ENCODE measurements at places on chromosomes 1 and 21.

DNA sequence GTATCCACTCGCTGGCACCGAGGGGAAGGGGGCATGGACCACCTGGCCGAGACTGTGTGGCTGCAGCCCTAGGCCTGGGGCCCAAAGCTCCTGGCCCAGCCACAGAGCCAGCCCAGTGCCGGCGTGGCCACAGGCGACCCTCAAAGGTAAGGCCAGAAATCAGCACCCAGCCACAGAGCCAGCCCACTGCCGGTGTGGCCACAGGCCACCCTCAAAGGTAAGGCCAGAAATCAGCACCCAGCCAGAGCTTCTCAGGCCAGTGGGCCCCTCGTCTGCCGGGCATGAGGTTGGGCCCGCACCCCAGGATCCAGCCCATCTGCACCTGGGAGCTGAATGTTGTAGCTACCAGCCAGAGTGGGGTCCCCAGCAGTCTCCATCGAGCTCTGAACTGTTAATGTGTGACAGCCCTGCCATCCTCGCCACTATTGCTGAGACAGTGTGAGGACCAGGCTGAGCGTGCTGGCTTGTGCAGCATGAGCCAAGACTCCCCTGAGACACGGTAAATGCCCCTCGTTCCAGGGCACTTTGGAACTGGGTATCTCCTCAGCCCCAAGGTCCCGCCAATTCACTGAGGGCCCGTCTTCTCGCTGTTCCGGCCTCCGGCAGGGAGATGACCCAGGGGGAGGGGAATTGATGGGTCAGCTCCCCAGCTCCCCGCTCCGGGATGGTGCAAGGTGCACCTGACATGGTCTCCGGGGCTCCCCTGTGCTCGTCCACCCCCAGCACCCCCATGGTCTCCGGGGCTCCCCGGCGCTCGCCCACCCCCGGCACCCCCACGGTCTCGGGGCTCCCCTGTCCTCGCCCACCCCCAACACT lies 4.7 kb upstream of the FTCD start:
- DNase-seq, result no peak

- no peak for DNase-seq
Observed at GRCh38 chr1:200206340-200206739, 178.8 kb downstream of the NR5A2 start.

- DNase-seq, result no peak
Observed at GRCh38 chr1:94617134-94617805, 75.7 kb upstream of the F3 start.

- DNase-seq, result no peak
Observed at GRCh38 chr1:191707288-191707687, 451.0 kb upstream of the RGS18 start.

DNA sequence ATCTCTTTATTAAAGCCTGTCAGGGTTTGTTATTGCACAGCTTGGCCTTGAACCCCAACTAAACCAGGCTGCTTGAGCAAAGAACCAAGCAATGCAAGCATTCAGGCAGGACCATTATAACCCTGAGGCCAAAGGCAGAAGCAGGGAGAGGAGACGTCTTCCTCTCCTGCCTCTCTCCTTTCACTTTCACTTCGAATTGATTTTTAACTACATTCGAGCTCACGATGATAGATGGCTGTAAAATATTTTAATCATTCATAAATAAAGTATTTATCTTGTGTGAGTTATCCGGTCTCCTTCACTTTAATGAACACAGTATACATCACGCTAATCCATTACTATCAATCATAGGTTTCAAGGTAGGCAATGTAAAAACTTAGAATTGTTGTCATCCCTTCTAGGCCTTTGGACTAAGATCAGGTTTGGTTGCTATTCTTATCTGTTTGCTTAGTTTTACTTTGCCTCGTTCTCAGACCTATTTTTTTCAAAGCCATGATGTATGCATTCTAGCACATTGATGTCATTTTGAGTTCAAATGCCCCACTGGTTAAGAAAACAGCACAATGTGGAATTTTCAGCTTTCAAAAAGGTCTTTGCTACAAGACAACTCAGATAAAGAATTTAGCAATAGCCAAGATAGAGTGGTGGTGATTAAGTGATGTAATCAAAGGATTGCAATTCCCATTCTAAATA lies 480.2 kb upstream of the RUNX1 start:
- DNase-seq, result no peak

DNA sequence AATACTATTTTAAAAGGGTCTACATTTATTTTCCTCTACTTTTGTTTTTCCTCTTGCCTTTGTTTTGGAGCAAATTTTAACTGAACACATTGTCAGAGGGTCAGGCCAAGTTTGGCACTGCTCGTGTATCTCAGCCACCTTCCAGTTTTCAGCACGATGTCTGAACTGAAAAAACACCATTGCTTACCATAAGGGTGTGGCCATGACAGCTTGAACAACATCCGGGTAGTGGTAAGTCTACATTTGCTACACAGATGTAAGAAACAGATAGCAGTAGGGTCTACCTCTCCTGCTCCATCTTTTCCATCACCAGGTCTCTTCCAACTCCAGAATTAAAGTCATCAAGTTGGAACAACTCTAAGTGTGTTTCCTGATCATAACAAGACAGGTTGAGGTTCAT lies 4.2 kb downstream of the HIVEP3 start:
- no peak for DNase-seq

GRCh38 chr1:5464366-5464765 lies 527.9 kb downstream of the NPHP4 start:
- DNase-seq, result no peak

- no peak for DNase-seq
Observed at GRCh38 chr1:35264871-35265270, 3.6 kb upstream of the ZMYM4 start.

DNA sequence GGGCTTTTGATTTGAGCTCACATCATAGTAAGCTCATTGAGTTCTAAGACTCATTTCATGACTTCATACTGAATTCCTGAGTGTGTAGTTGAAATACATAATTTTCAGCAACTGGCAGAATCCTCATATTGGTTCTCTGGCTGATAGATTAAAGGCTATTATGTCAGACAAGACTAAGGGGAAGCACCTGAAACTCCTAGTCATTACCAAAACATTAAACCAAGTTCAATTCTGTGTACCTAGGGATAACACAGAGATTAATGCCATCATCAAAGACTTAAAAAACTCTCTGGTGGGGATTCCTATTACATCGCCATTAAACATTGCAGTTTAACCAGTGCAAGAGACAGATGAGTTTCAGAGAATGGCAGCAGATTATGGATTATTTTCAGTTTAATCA lies 339.1 kb downstream of the PTPRC start:
- no peak for DNase-seq

DNA sequence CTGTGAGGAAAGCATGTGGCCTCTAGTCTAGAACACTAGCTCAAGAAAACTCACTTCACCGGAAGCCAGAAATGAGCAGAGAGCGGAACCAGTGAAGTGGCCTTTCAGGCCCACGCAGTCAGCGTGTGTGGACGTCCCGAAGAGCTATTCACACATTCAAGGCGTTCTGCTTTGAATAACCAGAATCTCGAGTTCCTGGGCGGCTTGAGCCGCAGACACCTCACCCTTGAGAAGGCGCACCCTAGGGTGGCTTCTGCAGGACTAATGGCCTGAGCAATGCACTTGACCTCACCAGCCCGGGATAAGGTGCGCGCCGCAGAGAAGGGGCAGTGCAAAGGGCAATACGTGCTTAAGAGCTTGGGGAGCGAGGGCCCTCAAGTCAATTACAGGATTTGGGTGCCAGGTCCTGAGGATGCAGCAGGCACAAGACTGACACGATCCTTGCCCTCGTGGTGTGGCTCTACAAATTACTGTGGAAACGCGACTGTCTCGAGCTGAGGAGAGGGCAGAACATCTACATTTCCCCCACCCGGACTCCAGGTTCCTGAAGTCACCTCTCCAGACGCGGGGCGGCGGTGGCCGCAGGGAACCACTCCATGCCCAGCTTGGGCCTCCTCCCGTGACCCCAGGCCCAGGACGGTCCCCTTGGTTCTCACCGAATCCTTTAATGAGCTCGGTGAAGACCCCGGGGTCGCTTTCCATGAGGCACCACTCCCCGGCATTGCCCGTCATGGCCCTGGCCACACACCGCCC lies 455 bp downstream of the UCHL5 start:
- DNase-seq, result peak; percentile 70

DNA sequence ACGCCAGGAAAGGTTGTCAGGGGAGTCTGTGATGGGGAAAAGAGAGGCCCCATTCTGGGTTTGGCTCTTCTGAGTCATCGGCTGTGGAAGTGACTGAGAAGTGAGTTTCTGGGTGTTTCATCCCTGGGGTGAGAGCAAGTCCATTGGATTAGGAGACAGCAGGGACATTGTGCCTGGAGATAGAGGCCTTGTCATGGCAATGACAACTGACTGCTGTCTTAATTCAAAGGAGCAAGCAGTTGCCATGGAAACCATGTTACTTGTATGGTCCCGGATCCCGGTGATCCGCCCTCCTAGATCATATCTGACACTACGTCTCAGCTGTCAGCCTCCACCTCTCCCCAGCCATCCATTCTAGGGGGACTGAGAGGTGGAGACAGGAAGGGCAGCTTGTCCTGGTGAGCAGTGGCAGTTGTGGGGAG lies 34.4 kb downstream of the KIAA0040 start:
- no peak for DNase-seq

GRCh38 chr1:230123280-230124185 lies 56.5 kb downstream of the GALNT2 start:
- DNase-seq, result peak; percentile 59

- no peak for DNase-seq
Observed at GRCh38 chr1:201511941-201512539, 5.1 kb upstream of the CSRP1 start.

DNA sequence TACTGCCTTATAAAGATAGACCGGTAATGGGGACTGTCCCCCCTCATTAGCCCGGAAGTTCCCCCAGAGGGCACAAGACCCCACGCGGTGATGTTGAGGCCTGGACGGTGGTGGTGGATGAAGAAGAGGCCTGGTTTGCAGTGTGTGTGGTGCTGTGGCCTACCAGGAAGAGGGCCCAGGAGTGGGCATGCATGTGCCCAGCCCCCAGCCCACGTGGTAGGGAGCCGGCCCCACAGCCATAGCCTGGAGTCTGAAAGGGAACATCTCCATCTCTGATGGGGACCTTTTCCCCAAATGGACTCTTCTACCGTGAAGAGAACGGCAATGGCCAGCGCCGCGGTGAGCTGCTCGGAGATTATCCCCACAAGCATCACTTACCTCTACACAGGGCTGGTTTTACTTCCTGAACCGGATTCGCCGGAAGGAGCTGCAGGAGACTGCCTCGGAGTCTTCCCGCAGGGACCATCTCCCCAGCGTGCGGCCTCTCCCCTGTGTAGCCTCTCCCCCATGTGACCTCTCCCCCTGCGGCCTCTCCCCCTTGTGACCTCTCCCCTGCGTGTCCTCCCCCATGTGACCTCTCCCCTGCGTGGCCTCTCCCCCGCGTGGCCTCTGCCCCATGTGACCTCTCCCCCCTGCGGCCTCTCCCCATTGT lies 20.6 kb downstream of the RRP1 start:
- DNase-seq, result no peak

DNA sequence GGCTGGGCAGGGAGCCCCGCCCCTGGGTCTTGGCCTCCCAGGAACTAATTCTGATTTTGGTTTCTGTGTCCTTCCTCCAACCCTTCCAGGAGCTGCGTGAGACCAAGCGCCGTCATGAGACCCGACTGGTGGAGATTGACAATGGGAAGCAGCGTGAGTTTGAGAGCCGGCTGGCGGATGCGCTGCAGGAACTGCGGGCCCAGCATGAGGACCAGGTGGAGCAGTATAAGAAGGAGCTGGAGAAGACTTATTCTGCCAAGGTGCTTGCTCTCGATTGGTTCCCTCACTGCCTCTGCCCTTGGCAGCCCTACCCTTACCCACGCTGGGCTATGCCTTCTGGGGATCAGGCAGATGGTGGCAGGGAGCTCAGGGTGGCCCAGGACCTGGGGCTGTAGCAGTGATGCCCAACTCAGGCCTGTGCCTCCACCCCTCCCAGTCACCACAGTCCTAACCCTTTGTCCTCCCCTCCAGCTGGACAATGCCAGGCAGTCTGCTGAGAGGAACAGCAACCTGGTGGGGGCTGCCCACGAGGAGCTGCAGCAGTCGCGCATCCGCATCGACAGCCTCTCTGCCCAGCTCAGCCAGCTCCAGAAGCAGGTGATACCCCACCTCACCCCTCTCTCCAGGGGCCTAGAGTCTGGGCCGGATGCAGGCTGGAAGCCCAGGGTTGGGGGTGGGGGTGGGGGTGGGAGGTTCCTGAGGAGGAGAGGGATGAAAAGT lies 18.5 kb upstream of the SEMA4A start:
- DNase-seq, result no peak

DNA sequence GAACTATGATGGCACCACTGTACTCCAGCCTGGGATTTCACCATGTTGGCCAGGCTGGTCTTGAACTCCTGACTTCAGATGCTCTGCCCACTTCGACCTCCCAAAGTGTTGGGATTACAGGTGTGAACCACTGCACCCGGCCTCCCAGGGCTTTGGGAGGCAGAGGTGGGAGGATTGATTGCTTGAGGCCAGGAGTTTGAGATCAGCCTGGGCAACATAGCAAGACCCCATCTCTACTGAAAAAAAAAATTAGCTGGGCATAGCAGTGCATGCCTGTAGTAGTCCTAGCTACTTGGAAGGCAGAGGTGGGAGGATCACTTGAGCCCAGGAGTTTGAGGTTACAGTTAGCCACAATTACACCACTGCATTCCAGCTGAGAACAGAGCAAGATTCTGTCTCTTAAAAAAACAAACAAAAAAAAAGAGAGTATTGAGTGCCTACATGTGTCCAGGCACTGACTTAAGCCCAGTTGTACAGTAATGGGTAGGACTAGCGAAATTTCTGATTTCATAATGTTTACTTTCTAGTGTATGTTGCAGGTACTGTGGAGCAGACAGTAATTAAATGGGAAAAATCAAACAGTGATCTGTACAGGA lies 4.2 kb downstream of the MANEAL start:
- no peak for DNase-seq

GRCh38 chr21:26106562-26106961 lies 64.0 kb downstream of the APP start:
- DNase-seq, result no peak

GRCh38 chr1:224726441-224727182 lies 110.5 kb downstream of the CNIH3 start:
- DNase-seq, result no peak

DNA sequence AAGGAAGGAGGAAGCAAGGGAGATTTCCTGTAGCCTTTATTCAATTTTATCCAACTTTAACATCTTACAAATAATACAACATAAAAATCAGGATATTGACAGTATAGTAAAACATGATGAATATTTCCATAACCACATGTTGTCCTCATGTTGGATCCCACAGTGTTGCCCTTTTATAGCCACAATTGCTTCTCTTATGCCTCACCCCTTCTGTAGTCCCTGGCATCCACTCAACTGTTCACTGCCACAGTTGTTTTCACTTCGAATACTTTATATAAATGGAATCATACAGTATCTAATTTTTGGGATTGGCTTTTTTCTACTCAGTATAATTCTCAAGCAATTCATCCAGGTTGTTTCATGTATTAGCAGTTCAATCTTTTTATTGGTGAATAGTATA lies 44.8 kb downstream of the SRSF11 start:
- no peak for DNase-seq

GRCh38 chr1:230149751-230150584 lies 82.9 kb downstream of the GALNT2 start:
- no peak for DNase-seq

GRCh38 chr1:201190624-201191051 lies at the start of gene IGFN1:
Gene IGFN1, plus strand, starts transcription at chr1:201190824. Its CDS starts 2,470 bp downstream, at chr1:201193294.
- peak; percentile 88 for DNase-seq

GRCh38 chr1:17777818-17778217 lies 22.7 kb downstream of the ACTL8 start:
- DNase-seq, result no peak

GRCh38 chr1:201619513-201619912 lies 80.6 kb downstream of the NAV1 start:
- DNase-seq, result no peak

GRCh38 chr1:104531990-104532389 lies 782.3 kb downstream of the AMY1C start:
- no peak for DNase-seq

- DNase-seq, result no peak
Observed at GRCh38 chr1:41333146-41333784, 28.0 kb upstream of the FOXO6 start.

Measured in NCI-H146 (cell line).